Body of pancreas (tissue), 4 donors: ENCODE measurements at places on chromosomes 16 and 17. TPM values are rescaled to one million over a fixed set of nuclear protein-coding genes. Genes with fewer than 3 reads are reported as not detected.

DNA sequence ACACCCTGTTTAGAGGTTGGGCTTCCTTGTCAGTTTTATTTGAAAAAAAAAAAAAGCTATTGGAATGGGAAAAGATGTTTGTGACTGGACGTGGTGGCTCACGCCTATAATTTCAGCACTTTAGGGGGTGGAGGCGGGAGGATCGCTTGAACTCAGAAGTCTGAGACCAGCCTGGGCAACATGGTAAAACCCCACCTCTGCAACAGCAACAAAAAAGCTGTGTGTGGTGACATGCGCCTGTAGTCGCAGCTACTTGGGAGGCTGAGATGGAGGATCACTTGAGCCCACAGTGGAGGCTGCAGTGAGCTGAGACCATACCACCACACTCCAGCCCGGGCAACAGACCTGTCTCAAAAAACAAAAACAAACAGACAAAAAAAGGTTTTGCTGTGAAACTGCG is 66.1 kb upstream of the SIAH1 start:
- H3K4me3 ChIP-seq: no peak overlapping the region
- H3K27me3 ChIP-seq: no peaks in the 10 kb centered on the region
- no peaks in the 10 kb centered on the region for H3K4me1 ChIP-seq
- no peaks in the 10 kb centered on the region for H3K36me3 ChIP-seq

DNA sequence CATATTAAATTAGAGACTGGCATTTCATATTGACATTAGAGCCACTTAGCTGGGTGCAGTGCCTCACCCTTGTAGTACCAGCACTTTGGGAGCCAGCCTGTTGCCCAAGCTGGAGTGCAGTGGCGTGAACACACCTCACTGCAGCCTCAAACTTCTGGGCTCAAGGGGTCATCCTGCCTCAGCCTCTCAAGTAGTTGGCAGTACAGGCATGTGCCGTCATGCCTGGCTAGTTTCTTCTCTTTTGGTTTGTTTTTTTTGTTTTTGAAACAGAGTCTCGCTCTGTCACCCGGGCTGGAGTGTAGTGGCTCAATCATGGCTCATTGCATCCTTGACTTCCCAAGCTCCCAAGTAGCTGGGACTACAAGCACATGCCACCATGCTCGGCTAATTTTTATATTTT is 8.7 kb downstream of the PPM1E start:
- H3K27me3 ChIP-seq: no peaks in the 10 kb centered on the region
- no peak overlapping the region for H3K27ac ChIP-seq
- H3K36me3 ChIP-seq: no peaks in the 10 kb centered on the region
- DNase-seq: no peak
- H3K4me1 ChIP-seq: no peaks in the 10 kb centered on the region

- no peak overlapping the region for H3K27ac ChIP-seq
- H3K4me1 ChIP-seq: peaks cover 6% of the 10 kb centered on the region
- H3K36me3 ChIP-seq: peaks cover 32% of the 10 kb centered on the region
Observed at GRCh38 chr17:21019976-21020586, 22.7 kb downstream of the USP22 start.

DNA sequence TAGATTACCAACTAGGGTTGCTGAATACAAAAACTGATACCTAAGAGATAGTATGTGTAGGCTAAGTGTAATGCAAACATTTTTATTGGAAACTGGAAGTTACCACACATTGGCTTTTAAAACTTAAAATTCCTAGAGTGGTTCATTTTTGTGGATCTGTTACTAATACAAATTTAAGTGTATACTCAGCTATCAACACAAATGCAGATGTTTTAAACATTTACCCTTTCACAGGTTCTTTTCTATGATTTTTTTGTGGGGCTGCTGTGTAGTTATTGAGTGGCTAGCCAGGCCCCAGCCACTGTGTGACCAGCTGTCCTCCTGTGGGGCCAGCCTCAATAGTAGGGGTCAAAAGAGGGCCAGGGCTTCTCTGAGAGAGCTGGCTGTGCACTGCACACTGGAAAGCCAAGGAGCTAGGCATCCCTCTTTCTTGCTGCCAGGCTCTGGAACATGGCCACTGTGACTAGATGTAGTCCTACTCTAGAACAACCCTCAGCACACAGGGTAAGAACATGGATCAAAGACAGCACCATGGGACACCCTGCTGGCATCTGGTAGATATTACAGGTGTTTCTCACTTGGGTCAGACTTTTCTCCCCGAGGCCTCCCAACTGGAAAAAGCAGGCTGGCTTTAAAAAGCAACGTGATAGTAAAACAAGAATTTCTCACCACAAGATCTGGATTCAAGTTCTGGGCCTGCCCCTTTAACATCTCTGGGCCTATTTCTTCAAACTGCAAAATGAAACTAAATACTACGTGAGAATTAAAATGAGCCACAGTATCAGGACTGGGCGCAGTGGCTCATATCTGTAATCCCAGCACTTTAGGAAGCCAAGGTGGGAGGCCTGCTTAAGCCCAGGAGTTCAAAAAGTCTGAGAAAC is 7.3 kb upstream of the VEZF1 start:
- H3K36me3 ChIP-seq: no peaks in the 10 kb centered on the region
- peak; percentile 80 for DNase-seq
- H3K27ac ChIP-seq: peak overlapping the region; percentile 10
- no peak overlapping the region for H3K4me3 ChIP-seq

DNA sequence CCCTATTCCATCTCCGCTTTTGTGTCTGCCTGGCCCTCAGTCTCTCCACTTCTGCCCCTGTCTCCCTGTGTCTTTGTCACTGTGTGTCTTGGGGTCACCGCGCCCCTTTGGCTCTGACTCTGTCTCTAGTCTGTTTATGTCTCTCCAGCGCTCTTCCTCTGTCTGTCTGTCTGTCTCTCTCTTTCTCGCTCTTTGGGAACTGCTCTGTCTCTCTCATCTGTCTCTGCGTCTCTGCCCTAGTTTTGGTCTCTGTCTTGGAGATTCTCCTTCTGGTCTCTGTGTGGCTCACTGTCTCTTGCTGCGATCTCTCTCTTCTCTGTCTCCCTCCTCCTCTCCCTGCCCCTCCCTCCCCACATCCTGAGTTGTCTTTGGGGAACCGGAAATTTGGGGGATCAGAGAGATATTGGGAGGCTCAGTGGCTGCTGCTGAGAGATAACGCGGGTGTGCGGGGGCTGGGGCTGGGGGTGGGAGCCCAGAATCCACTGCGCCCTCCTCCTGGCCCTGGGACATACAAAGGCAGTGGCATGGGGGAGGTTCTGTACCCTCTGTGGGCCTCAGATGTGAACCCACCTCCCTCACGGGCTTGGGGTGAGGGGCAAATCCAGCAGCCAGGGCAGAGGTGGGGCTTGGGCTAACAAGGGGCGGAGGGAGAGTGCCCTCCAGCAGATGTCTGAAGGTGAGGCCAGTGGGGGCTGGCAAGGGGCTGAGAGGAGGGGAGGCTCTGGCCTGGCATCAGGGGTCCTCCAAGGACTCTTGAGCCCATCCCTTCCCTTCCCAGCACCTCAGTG is 24.4 kb downstream of the LAT start:
- no peak overlapping the region for H3K4me3 ChIP-seq
- no peak overlapping the region for H3K27ac ChIP-seq
- DNase-seq: no peak
- H3K4me1 ChIP-seq: no peaks in the 10 kb centered on the region
- H3K36me3 ChIP-seq: no peaks in the 10 kb centered on the region

GRCh38 chr16:84829168-84829965 is 9.6 kb downstream of the CRISPLD2 start:
- no peaks in the 10 kb centered on the region for H3K36me3 ChIP-seq
- H3K4me3 ChIP-seq: no peak overlapping the region
- H3K27me3 ChIP-seq: no peaks in the 10 kb centered on the region
- no peaks in the 10 kb centered on the region for H3K4me1 ChIP-seq
- peak; percentile 21 for DNase-seq
- no peak overlapping the region for H3K27ac ChIP-seq

- peak; percentile 76 for DNase-seq
- H3K4me1 ChIP-seq: peaks cover 30% of the 10 kb centered on the region
- no peak overlapping the region for H3K4me3 ChIP-seq
- H3K27ac ChIP-seq: no peak overlapping the region
Observed at GRCh38 chr16:711548-712320, 3.2 kb upstream of the METRN start.

- no peak overlapping the region for H3K27ac ChIP-seq
- H3K36me3 ChIP-seq: no peaks in the 10 kb centered on the region
- H3K4me3 ChIP-seq: no peak overlapping the region
- peak; percentile 44 for DNase-seq
Observed at GRCh38 chr17:8806926-8807550, 7.9 kb upstream of the MFSD6L start.

The PDXDC1 gene
- 66.2 TPM for total RNA-seq

The CD300LB gene
- not detected for total RNA-seq

The RAB11FIP4 gene
- 37.2 TPM for total RNA-seq

The MC1R gene
- total RNA-seq: 3.6 TPM
